ENCODE measurements at places on chromosomes 1 and 21.
A peak's percentile ranks its signal among the peaks of the same experiment; 100 is the strongest.

GRCh38 chr1:34378968-34379856 lies 202.5 kb downstream of the C1orf94 start:
- DNase-seq: no peak

GRCh38 chr1:115654125-115654524 lies 12.4 kb downstream of the VANGL1 start:
- DNase-seq: no peak

DNA sequence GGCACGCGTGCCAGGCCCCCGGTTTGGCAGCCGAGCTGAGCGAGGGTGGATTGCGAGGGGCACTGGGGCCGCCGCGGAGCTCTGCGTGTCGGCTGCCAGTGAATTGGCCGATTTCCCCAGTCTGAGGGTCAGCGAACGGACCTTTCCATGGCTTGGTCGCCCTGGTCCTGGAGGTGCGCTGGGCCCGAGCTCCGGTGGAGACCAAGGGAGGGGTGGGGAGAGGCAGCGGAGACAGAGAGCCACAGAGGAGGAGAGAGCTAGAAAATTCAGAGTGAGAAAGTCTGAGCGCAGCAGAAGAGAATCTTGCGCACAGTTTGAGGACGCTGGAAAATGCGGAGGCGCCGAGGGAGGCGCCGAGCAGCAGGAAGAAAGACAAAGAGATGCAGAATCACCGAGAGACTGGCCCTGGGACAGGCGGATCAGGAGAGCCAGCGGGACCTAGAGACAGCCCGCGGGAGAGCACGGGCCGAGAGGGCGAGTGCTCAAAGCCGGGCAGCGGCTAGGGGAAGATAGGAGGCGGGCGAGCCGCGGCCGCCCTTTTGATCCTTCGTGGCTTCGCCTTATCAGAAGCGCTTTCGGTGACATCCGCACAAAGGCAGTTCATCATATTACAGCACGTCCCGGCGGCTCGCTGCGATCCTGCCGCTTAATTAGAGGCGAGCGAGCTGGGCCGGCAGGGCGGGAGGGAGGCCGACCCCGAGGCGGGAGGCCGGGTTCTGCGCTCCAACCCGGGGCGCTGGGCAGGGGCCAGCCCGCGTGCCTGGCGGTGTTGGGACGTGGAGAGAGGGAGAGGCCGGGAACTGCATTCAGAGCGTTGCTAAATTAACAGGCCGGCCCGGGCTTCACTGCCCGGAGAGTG lies 12.7 kb downstream of the PAX7 start:
- no peak for DNase-seq

DNA sequence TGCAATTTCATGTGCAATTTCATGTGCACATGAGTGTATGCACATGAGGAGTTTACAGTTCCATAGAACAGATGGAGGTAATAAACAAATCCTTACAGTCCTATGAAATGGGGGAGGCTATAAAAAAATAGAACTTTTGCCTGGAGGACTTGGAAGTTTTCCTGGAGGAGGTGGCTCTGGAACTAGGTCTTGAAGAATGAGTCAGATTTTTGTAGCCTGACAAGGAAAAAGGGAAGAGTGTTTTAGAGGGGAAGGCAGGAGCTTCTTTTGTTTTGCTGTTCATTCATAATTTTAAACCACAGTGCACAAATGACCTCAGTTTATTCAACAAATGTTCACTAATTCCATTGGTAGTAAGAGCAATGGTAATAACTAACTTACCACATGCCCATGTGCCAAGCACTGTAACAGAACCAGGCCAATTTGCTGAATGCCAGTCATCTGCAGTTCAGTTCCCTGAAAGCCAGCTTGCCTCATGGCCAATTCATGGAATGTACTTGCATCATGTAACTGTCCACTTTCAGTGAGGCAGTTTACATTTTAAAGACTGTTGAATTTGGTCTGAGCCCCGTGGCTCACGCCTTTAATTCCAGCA lies 2.7 kb downstream of the DIO1 start:
- no peak for DNase-seq

DNA sequence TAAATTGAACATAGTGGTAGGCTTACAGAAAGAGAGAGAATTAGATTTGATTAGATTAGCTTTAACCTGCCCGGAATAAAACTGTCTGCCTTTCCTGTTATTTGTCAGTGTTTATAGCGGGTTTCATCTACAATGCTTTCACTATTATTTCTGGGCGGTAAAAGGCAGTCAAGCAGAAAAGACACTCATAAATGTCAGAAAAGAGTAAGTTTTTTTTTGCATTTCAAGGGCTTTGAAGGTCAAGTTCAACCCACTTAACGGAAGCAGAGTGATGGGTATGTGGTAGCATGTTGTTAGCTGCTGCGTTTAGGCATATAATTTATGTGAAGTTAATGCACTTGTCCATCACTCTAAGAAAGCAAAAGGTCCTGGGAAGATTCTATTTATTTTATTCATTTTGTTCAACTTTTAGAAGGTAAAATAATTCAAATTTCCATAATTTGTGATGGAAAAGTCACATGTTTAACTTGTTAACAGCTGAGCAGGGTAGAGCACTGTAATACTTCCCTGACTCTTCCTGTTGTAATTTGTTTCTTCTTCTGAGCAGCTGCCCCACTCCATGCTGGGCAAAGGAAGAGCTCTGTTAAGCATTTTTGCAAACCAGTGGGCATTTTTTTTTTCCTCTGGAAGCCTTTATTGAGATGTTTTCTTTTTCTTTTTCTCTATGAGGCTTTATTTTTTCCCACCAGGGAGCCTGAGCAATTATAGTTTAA lies 220.1 kb downstream of the ST6GALNAC3 start:
- no peak for DNase-seq

- DNase-seq: no peak
These were observed 11.6 kb upstream of the CD247 start for GRCh38 chr1:167529829-167530474.

DNA sequence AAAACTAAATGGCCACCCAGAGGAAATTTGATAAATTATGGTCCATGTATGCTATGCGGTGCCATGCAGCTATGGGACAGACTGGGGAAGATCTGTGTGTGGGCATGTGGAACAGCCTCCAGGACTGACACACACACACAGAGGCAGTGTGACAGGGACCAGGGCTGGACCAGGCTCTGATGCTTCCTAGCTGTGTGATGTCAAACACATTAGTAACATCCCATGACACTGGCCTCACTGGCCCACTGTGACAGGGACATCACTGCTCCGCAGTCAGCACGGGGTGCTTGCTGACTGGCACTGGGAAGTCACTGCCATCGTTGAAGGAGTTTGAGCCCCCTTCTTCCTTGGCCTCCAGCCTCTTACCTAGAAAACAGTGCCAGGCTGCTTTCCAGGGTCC lies 13.9 kb downstream of the RAP1GAP start:
- no peak for DNase-seq

DNA sequence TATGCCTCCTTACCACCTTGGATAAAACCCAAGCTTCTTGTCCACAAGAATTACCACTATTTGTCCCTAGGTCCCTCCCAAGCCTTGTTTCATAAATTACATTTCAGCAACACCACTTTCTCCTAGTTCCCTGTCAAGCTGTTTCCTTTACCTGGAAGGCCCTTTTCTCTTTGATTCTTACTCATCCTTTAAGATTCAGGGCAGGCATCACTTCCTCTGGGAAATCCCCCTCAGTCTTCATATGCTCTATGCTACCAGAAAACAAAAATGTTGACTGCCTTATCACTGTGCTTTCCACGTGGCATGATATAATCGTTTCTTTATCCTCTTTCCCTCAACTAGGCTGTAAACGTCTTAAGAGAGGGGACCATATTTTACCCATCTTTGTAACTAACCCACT lies 102.7 kb downstream of the LYST start:
- no peak for DNase-seq

- DNase-seq: no peak
These were observed 123.2 kb upstream of the BARHL2 start for GRCh38 chr1:90840352-90840751.

GRCh38 chr1:64173336-64173940 lies 30.0 kb upstream of the UBE2U start:
- no peak for DNase-seq

- DNase-seq: no peak
These were observed 80.8 kb downstream of the SLC45A1 start for GRCh38 chr1:8398677-8399076.

DNA sequence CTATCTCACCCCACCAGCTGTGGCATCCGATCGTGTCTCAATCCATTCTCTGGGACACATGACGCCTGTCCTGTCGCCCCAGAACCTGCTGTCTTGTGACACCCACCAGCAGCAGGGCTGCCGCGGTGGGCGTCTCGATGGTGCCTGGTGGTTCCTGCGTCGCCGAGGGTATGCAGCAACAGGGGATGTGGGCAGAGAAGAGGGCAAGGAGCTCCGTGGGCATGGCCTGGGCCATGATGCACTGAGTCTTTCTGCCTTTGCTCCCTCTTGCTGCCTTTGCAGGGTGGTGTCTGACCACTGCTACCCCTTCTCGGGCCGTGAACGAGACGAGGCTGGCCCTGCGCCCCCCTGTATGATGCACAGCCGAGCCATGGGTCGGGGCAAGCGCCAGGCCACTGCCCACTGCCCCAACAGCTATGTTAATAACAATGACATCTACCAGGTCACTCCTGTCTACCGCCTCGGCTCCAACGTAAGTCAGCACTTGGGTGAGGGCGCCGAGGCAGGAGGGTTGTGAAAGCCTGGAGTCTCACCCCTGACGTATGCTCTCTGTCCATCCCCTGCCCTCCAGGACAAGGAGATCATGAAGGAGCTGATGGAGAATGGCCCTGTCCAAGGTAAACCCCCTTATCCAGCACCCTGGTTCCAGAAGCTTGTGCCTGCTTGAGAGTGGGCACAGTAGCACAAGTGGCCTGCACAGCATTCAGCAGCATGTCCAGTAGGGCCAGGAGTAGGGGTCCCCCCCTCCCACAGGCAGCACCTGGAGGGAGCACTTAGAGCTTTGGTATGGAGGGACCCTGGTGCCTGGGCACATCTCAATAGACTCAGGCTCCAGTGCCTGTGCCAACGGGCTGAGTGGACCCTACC lies 8.8 kb downstream of the TINAGL1 start:
- no peak for DNase-seq

GRCh38 chr1:232924874-232925273 lies 25.5 kb upstream of the NTPCR start:
- no peak for DNase-seq

DNA sequence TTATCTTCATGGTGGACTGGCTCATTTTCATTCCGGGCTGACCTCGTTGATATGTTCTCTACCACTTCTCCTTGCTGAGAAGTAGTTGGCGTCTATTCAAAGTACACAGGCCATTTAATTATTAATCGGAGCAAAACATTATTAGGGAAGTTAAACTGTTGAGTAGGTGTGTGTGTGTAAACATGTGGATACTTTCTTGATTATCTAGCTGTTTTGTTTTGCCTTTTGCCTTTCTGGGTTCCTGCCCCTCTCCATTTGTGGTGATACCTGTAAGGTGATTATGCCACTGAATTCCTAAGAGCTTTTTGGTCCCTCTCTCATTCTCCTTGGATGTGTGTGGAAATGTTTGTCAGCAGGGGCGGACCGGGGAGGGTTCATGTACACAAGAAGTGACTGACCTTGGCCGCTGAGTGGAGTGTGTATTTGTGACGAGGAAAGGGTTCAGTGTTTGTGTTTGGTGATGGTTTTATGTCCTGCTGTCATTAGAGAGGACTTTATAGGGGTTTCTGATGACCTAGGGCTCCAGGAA lies 56.6 kb upstream of the PPP2R5A start:
- DNase-seq: no peak

GRCh38 chr1:202623075-202623474 lies 87.2 kb downstream of the SYT2 start:
- no peak for DNase-seq

GRCh38 chr1:196563768-196564167 lies 44.5 kb downstream of the KCNT2 start:
- DNase-seq: no peak

DNA sequence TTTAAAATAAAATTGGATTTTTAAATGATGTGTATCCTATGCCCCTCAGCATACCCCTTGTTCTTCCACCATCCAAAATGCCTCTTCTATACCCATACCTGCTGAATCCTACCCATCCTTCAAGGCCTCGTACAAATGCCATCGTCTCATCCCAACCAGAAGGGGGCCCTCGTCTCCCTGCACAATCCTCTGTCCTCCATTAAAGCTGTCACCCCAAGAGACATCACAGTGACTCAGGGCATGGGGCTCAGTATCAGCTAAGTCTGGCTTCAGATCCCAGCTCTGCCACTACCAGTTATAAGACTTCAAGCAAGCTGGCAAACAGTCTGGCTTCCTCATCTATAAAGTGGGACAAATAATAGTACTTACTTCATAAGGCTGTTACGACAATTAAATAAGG lies 23.8 kb downstream of the IGFN1 start:
- no peak for DNase-seq

DNA sequence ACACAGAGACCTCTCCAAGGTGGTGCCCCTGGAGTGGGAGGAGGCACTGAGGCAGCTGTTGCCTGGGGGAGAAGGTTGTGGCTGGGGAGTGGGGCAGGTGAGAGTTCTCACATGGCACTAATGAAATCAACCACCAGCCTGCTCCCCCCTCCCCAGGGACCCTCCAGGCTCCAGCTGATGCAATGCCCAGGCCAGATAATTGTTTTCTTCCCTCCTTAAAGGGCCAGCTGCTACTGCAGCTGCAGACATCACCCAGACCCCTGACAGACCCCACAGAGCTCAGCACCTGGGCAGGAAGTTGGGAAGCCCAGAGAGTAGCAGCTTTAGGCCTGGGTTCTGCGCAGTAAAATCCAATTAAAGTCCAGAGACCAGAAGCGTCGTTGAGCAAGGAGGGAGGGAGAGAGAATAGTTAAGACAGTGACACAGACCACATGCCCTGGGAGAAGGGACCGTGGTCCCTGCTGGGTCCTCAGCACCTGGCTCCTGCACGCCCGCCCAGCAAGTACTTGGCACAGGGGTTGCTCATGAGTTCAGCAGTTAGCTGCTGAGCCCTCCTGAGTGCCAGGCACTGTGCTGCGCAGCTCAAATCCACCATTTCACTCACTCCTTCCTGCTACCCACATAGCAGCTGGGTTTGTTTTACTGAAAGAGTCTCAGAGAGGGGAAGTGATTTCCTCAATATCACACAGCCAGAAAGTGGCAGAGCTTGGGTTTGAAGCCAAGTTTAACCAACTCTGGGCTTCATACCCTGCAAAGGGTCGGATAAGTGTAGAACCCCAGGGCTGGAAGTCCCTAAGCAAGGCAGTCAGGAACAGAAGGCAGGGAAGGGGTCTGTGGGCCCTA lies 1.9 kb downstream of the RIMS3 start:
- peak; percentile 26 for DNase-seq

DNA sequence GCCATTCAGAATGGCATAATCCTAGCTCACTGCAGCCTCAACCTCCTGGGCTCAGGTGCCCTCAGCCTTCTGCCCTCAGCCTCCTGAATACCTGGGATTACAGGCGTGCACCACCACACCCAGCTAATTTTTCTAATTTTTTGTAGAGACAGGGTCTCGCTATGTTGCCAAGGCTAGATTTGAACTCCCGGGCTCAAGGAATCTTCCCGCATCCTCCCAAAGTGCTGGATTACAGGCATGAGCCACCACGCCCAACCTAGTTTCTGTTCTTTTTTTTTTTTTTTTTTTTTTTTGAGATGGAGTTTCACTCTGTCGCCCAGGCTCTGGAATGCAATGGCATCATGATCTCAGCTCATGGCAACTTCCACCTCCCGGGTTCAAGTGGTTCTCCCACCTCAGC lies 108.9 kb downstream of the LACTBL1 start:
- no peak for DNase-seq

- DNase-seq: no peak
These were observed 331.1 kb upstream of the DEPDC1 start for GRCh38 chr1:68828013-68828412.

- DNase-seq: no peak
These were observed 1057.9 kb downstream of the AMY1C start for GRCh38 chr1:104807590-104807989.

- DNase-seq: no peak
These were observed 60.9 kb upstream of the RUNX3 start for GRCh38 chr1:24990779-24991641.
